ENCODE measurements at places on chromosomes 7 and 10. TPM values are rescaled to one million over a fixed set of nuclear protein-coding genes. Genes with fewer than 3 reads are reported as not detected.
A peak's percentile ranks its signal among the peaks of the same experiment; 100 is the strongest.

Gene HIPK2
- total RNA-seq: 32.6 TPM

Gene SORCS3
- not detected for total RNA-seq

Gene MYH16
- total RNA-seq: 0.19 TPM

GRCh38 chr7:136324073-136324704 lies 347.0 kb upstream of the MTPN start:
- no peak for DNase-seq

GRCh38 chr10:98273057-98273850 lies 5.3 kb upstream of the LOXL4 start:
- DNase-seq: no peak

- peak; percentile 48 for DNase-seq
Measured at GRCh38 chr7:43585562-43585961, 2.7 kb downstream of the STK17A start.

DNA sequence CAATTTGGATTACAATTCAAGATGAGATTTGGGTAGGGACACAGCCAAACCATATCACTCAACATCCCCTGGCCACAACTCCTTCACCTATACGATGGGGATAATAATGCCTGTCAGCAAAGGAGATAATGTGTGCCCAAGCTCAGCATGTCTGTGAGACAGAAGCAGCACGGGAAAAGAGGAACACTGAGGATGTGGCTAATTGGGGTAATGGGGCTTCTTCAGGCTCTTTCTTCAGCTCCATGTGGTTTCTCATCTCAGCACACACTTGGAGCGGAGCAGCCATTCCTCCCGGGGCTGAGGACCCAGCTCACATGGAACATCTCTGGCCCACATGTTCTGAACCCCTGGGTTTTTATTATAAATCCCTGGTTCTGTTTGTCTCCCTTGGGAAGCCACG lies 136.0 kb upstream of the NAMPT start:
- DNase-seq: no peak

DNA sequence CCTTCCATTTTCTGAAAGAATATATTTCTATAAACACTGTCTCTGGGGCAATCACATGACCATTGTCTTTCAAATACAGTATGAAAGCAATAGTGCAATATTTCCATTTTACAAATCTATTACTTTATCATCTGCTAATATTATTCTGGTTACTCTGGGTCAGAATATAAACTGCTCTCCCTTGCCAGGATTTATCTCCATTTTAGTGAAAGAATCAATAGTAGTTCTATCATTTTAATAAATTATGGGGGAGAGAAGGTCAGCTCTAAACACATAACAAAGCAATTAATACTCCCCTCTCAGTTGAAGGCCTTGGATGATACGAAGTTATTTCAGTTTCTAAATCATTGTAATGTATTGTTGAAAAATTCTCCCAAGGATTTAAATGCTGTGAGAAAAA lies 608.3 kb downstream of the MAGI2 start:
- no peak for DNase-seq

- peak; percentile 91 for DNase-seq
Measured at GRCh38 chr10:17206210-17206709, 4.8 kb upstream of the TRDMT1 start.

Measured in HFFc6 (cell line).